ENCODE measurements at places on chromosomes 1 and 21.
A peak's percentile ranks its signal among the peaks of the same experiment; 100 is the strongest.

GRCh38 chr1:197915862-197916499, 1.2 kb upstream of the LHX9 start:
- DNase-seq: no peak

- no peak for DNase-seq
These were observed 207.8 kb upstream of the NRIP1 start for GRCh38 chr21:15272591-15272990.

- peak; percentile 51 for DNase-seq
These were observed 26.3 kb downstream of the ZBTB17 start for GRCh38 chr1:15949453-15950245.

- no peak for DNase-seq
These were observed 20.0 kb downstream of the CACNA1E start for GRCh38 chr1:181503171-181503810.

GRCh38 chr1:64231654-64232053, 28.2 kb downstream of the UBE2U start:
- DNase-seq: no peak

- DNase-seq: no peak
These were observed 50.2 kb upstream of the DNAH14 start for GRCh38 chr1:224879162-224879803.

GRCh38 chr1:190029441-190029840, 448.2 kb downstream of the BRINP3 start:
- no peak for DNase-seq

GRCh38 chr1:231073331-231073730, 33.3 kb upstream of the FAM89A start:
- no peak for DNase-seq

DNA sequence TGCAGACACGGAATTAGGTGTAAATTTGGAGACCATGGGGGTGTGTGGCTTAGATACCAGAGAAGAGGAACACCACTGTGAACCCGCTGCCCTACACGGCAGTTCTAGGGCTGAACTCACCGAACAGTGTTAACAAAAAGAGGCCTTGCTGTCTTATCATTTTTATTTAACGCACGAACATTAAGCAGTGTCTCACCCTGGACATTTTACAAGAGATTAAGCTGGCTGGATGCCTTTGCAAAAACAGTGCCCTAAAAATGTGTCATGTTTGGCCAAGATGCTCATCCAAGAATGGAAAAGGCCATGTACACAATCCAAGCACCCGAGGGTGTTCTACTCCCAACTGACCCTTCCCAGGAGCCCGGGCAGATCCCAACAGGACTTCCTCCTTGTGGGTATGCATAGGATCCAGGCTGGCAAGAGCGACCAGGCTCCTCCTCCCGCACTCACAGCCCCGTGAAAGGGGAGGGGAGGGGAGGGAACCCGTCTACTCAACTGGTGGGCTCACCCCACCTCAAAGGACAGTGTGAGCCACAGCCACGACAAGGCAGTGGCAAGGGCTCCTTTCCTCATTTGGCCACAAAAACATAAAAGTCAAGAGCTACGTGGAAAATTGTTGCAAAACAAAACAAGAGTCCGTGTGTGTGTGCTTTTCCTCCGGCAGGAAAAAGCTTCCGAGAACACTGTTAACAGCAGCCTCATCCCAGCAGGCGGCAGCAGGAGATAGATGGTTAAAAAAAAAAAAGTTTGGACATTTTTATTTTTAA, 20.3 kb downstream of the C2CD2 start:
- DNase-seq: no peak

- DNase-seq: no peak
These were observed 274.8 kb upstream of the AJAP1 start for GRCh38 chr1:4379451-4380175.

- no peak for DNase-seq
These were observed 64.2 kb upstream of the SH3GLB1 start for GRCh38 chr1:86640161-86640670.
